ENCODE measurements at places on chromosomes 12 and 14.

- no peak for DNase-seq
These were observed 50.4 kb downstream of the ATG14 start for GRCh38 chr14:55361190-55361589.

DNA sequence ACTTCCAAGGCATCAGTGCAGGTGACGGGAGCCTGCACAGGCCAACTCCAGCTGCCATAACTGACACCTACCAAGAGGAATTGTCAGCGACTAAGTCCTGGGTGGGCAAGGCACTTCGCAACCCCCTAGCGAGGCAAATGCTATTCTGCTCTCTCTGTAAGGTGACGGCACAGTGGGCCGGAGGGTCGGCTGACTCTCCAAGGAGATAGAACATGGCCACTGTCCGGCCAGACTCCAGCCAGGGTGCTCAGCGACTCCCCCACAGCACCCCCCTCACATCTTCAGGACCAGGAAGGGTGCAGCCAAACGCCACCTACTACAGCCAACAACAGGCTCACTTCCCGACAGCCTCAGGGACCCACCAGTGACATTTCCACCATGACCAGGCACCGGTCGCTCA lies 13.2 kb downstream of the RAB35 start:
- no peak for DNase-seq

DNA sequence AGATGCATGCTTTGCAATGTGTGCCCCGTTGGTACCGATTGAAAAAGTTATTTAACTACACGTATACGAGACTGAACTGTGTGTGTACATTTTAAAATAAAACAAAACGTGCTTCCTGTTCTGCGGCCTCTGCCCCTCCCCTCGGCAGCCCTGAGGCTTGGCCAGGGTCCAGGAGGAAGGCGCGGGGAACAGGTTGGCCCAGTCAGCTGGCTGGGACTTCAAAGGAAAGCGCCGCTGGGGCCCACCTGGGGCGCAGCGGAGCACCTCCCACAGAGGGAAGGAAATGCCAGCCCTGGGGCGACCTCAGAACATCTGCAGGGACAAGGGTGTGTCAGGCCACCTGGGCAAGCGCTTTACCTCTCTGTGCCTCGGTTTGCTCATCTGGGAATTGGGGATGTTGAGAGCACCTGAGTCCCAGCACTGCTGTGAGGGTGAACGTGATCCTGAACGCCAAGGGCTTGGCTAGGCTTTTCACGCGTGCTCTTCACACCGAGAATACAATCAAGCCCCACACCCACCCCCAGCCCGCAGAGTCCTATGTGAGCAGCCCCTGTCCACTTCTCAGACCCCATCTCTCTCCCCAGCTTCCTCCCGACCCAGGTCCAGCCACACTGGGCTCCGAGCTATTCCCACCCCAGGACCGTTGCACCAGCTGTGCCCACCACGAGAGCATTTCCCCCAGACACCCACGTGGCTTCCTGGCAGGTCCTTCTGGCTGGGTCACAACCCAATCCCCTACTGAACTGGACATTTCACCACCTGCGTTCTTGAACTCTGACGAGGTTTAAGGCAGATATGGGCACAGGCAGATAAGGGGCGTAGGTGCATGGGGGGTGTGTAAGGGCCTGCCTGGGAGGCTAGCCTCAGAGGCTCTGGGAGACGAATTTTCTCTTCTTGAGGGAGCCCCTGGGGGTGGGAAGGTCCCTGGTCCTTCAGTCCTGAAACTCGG lies 41.9 kb upstream of the NCOR2 start:
- DNase-seq: peak; percentile 66

GRCh38 chr14:88130057-88130432 lies 125.1 kb downstream of the GPR65 start:
- DNase-seq: no peak
